ENCODE measurements at places on chromosomes 12 and 14. TPM values are rescaled to one million over a fixed set of nuclear protein-coding genes. Genes with fewer than 3 reads are reported as not detected.

GRCh38 chr12:22408610-22409376, 74.3 kb upstream of the ST8SIA1 start:
- DNase-seq, result no peak

GRCh38 chr12:95215949-95216348, 1.3 kb downstream of the FGD6 start:
- no peak for DNase-seq

INHBC gene
- total RNA-seq, result not detected

DNA sequence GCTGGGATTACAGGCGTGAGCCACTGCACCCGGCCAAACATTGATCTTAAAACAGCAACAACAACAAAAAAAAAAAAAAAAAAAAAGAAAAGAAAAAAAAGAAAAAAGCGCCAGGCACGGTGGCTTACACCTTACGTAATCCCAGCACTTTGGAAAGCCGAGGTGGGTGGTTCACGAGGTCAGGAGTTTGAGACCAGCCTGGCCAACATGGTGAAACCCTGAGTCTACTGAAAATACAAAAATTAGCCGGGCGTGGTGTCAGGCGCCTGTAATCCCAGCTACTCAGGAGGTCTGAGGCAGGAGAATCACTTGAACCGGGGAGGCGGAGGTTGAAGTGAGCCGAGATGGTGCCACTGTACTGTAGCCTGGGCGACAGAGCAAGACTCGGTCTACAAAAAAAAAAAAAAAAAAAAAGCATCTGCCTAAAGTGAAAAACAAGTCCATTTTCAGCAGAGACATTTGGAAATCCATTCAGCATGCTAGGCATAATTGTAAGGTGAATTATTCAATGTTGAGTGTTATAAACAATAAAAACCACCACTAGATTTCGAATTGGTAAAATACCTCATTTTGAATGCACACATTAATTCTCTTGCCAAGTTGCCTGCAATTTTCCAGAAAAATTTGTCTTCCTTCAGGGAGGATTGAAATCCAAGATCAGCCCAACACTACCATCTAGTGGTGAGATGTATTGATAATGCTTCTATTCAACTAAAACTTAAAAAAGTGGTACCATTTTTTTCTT, 8.0 kb upstream of the CERS5 start:
- no peak for DNase-seq

DNA sequence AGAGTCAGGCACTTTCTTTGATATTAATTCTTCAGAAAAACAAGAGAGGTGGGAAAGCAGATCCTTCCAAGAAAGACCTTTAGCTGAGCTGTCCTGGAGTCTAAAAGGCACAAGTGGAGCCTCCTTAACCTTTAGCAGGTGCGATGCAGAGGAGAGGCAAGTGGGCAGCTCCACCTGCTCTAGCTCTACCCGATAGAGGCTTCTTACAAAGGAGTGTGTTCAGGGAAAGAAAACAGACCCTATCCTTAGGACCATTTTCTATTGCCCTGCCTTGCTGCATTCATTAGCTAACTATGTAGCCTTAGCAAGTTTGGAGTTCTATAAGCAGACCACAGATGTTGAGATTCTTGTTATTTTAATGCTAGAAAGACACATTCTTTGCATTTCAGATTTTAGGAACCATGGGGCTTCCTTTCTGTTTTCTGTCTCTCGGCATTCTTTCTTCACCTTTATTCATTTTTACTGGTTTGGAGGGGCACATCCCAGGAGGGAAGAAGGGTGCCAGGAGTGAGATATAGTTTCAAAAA, 214.5 kb downstream of the EGLN3 start:
- DNase-seq, result no peak

DNA sequence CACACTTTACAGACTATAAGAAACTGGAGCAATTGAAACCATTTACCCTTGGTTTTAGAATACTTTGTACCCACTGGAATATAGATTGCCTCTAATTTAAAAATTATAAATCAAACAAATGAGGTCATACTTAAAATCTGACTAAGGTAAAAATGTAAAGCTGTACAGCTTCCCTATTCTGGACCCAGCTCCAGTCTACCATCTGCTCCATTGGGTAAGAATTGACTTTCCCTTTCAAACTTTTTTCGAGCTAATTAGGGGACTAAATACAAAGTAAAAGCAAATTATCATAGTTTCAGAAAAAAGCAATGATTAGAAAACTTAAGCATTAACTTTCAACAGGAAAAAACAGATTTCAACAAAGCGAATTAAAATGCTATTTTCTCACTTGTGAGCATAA, 4.3 kb downstream of the KRR1 start:
- no peak for DNase-seq

DNA sequence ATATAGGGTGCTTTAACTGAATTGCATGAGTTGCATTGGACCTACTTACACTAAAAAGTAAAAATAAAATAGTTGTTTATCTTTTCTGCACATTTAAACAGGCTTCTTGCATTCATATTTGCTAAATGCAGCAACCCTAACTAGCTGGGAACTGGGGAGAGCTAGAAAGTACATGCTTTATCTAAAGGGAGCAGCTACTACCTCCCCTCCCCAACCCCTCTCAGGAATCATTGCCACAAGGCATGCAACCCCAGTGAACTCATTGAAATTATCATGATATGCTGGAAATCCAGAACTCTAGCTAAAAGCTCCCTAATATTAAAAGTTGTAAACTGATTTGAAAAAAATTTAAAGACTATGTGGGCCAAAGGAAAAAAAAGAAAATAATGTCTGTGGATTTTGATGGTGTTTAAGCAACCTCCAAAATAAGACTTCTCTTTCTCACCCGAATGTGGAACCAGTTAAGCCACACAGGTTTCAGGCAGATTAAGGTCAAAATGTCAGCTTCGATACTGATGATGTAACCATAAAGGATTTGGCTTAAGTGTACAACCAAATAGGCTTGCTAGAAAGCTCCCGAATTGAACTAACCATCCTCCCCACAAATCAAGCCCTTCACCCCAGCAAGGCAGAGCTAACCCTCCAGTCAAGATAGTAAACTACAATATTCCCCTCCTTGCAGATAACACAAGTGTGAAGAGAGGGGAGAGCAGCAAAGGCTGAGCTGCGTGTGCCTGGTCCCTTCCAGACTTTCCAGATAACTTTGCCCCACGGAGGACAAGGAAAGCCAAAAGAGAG, 13.8 kb upstream of the POC1B start:
- DNase-seq, result no peak

DNA sequence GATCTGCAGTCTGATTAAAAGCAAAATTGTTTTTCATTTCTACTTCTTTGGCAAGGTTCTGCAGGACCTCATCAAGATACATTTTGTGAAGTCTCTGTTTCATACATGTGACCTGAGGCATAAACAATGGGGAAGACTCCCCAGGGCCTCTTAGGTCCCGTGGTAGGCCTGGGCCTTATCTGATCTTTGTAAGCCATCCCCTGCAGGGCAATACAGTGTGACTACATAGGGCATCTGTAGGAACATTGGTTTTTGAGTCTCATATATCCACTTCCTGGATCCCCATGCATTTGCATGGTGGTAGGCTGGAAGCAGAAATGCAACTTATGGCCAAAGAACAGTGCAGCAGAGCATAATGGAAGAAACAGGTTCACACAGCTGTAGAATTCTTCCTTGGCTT, 6.0 kb downstream of the FAR2 start:
- no peak for DNase-seq

DNA sequence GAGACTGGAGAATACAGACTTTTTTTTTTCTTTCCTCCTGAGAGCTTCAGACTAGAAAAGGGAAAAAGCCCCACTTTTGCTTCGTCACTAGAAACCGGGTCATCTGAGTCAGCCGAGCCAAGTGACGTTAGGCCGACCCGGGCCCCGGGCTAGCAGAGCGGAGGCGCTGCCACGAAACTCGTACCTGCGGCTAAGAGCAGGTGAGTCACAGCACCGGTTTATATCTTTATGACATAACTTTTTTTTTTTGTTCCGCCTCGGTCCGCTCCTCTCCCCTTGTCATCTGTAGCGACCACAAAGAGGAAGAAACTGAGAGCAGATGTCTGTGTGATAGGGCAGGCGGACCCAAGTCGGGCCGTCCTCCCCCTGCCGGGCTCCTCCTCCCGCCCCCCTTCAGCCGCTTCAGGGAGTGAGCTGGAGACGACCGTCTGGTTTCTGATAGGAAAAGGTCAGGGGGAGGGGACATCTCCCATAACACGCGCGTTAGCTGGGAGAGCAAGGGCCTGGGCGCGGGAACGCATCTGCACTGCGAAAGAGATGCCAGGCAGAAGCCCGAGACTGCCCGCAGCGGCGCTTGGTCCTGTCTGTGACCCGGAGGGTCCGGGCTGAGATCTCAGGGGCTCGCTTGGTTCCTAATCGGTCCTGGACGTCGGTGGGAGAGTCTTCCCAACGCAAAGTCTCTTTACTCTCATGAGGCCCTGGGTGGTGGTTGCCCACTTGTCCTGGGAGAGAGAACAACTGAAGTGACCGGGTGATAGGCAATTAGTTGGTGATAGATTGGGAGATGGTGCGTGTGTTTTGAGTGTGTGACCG, 586 bp downstream of the TTC6 start:
- DNase-seq, result no peak

DNA sequence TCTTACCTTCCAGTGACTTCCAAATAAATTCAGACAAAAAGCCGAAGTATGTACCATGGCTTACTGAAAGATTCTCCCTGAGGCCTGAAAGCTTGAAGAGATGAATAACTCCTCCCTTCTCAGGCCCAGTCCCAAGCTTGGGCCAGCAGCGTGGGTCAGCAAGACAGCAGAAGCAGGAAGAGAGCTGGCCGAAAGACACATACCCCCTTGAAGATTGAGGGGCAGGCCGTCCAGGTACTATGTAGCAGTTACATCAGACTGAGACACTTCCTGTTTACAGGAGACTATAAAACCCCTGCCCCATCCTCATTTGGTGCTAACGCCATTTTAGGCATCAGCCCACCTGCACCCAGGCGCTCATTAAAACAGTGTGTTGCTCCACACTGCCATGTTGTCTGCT, 15.0 kb downstream of the NDUFA12 start:
- DNase-seq, result no peak

DNA sequence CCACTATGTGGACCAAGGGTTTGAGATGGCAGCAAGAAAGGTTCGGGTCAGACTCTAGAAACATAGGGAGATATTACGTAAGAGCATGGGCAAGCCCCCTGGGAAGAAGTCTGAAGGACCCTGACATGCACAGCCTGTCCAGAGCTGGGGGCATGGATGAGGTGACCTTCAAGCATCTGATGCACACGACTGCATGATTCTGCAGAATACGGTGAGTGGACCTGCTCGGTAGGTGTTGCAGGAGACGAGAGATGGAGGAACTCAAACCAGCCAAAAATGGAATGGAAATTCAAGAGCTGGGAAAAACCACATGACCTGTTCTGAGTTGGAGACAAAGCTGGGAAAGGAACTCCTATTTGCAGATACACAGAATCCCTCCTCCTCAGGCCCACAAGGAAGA, 43.6 kb downstream of the ANO2 start:
- DNase-seq, result no peak

IFI27 gene
- 70.2 TPM for total RNA-seq

DNA sequence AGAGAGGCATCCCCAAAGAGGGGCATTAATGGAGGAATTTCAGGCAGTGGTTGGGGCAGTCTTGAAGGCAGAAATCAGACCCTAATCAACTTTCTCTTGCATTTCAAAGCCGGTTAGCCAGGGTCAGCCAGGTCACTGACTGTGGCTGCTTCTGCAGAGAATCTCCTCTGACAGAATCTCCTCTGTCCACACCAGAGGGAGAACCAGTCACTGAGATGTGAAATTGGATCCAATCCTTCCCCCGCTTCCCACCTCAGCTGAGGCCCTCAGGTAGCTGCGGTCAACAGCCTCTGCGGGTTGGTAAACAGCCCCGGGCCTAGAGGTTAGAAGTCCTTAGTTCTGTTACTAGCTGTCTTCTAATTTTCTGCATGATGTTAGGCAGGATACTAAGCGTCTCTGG, 39.8 kb upstream of the NUAK1 start:
- DNase-seq, result no peak

DNA sequence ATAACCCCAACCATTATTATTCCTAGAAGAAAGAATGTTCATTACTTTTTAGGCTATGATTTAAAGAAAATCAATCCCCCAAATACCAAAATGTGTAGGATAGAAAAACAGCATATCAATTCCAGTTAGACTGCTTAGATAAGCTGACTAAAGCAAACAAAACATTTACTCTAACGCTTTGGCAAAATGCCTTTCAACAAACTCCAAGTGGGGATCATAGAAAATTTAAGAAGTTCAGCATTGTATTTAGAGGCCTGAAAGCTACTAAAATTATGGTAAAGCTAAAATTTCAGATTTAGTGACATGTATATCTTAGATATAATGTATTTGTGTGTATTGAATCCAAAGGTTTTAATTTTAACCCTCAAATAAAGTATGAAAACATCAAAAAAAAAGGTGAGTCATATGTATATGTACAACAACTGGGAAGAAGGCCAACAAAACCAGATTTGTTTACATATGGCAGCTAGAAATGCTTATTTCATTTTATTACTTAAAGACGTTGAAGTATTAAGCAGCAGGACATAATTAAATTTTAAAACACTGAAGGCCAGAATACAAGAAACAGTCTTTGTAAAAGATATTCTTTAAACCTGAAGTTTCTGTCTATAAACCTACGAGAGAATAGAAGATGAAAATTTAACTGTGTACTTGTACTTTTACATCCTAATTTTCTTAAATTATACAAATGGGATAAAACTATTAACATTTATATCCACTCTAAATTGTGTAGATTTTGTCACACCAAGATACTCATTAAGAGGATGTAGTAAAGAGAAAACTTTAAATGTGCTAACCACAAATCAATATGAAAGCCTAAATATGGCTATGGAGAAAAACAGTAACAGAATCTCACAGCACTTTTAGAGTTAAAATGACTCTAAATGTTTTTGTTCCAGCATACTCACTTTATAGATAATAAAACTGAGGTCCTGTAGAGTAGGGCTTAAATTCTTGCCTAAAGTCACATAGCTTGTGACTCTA, 71.4 kb downstream of the SLC41A2 start:
- no peak for DNase-seq

DNA sequence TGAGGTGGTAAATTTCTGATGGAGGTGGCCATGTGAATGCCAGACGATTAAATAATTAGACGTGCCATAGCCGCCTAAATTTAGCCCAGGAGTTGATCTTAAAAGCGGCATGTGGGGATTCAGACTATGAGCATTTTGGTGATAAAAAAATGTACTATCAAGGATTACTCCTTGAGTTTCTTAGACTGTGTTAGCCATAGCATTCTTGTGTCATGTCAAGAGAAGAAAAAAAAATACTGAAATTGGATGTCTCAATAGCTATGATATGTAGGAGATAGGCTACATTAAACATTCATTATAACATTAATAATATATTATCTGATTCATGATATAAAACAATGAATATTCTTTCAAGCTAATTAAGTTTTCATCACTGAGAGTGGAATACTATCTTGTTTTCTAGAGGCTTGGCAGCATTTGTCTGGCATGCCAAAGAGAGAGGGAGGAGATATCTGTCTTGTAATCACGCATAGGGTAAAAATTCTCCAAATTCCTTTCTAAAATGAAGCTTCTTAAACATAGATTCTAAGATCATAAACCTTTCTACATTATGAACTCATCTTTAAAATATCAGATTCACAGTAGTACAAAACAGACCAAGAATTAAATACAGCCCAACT, 727.0 kb downstream of the C12orf50 start:
- DNase-seq, result no peak

GRCh38 chr12:68445824-68446223, 113.7 kb upstream of the MDM1 start:
- DNase-seq, result no peak

DHH gene
- 0.45 TPM for total RNA-seq

- DNase-seq, result no peak
Observed at GRCh38 chr14:38789805-38790204, 313.2 kb downstream of the SEC23A start.

Measured in lower leg skin (tissue), 4 donors.